ENCODE measurements at places on chromosomes 16 and 17.

GRCh38 chr16:59146140-59146539, 412.0 kb upstream of the GOT2 start:
- DNase-seq = no peak

GRCh38 chr17:19380481-19381301, 2.4 kb downstream of the MAPK7 start:
- no peak for DNase-seq

DNA sequence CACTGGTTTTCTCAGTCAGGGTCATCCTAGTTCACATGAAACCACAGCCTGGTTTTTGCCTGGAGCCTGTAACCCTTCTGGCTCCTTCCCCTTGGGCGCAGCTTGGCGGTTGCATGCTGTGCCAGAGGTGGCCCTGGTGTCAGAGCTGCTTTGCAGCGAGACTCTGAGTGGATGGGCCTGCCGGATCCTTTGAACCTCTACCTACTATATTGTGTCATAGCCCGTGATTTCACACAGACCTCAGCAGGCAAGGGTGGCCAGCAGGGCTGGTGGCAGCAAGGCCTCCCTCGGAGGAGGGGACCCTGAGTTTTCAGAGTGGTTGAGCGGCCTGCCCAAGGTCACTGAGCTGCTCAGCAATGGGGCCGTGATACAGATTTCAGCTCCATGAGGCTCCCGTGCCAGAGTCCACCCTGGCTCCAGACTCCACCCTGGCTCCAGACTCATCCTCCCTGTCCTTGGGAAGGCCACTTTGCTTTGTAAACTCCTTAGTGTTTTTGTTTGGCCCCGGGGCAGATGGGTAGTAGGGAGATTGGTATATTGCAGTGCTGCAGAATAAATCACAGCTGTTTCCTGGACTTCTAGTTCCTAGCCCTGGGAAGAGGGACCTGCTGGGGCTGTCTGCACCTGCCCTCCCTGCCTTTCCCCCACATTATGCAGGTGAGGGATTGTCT, 9.7 kb downstream of the MPRIP start:
- DNase-seq = no peak

GRCh38 chr17:71792966-71793365, 327.9 kb upstream of the SOX9 start:
- no peak for DNase-seq

- no peak for DNase-seq
These were observed 18.5 kb upstream of the NTN1 start for GRCh38 chr17:9002606-9003354.

DNA sequence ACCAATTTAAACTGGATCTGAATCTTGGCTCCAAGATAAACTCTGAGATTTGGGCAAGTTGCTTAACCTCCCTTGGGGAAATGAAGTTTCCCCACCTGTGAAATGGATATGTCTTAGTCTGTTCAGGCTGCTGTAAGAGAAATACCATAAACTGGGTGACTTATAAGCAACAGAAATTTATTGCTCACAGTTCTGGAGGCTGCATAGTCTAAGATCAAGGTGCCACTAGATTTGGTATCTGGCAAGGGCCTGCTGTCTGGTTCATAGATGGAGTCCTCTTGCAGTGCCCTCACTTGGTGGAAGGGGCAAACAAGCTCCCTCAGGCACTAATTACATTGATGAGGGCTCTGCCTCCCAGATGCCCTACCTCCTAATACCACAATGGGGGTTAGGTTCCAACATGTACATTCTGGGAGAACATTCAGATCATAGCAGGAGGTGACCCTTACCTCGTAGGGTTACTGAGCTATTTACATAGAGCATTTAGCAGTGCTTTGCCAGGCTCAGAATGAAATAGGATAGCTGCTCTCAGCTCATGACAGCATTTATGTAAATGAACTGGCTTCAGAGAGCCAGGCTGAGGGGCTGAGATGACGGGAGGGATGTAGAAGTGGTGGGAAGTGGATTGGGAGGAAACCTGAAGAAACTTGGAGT, 83.9 kb downstream of the SPECC1 start:
- no peak for DNase-seq

- peak; percentile 91 for DNase-seq
These were observed 4.2 kb upstream of the ATXN7L3 start for GRCh38 chr17:44203731-44204440.

- DNase-seq = peak; percentile 52
These were observed 955 bp downstream of the ACLY start for GRCh38 chr17:41917679-41918313.

DNA sequence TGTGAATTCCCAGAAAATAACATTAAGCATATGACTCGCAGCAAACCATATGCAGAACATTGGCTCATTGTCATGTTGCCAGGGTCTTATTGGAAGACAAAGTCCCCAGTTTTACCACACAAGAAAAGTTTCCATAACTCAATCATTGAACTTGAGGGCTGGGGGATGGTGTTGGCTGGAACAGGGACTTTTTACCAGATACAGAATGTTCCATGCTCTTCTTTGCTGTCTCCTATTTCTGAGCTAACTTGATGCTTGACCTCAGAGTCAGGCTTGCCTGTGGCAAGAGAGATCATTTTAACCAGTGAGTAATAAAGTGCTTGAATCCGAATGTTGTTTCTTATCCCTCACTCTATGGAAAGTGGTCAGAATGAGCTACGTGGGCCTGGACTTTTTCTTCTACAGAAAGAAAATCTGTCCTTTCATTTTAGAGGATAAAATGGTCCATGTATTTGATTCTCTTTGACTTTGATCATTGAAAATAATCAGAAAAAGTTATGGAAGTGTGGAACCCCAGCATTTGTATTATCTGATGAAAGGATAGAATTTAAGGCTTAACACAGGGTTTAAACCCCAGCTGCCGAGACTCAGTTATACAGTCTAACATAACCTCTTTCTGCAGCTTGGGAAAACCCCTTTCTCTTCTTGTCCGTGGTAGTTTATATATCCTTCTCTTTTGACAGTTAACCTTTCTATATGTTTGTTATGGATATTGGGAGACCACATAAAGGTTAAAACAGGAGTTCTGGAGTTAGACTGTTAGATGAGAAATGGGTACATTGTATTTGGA, 67.0 kb downstream of the TUBD1 start:
- DNase-seq = peak; percentile 34

GRCh38 chr17:45345554-45346215, 28.9 kb upstream of the MAP3K14 start:
- peak; percentile 98 for DNase-seq

GRCh38 chr17:31604936-31605335, 213.5 kb downstream of the RAB11FIP4 start:
- DNase-seq = no peak

- peak; percentile 22 for DNase-seq
These were observed 2.4 kb downstream of the ZNF267 start for GRCh38 chr16:31875928-31876547.

DNA sequence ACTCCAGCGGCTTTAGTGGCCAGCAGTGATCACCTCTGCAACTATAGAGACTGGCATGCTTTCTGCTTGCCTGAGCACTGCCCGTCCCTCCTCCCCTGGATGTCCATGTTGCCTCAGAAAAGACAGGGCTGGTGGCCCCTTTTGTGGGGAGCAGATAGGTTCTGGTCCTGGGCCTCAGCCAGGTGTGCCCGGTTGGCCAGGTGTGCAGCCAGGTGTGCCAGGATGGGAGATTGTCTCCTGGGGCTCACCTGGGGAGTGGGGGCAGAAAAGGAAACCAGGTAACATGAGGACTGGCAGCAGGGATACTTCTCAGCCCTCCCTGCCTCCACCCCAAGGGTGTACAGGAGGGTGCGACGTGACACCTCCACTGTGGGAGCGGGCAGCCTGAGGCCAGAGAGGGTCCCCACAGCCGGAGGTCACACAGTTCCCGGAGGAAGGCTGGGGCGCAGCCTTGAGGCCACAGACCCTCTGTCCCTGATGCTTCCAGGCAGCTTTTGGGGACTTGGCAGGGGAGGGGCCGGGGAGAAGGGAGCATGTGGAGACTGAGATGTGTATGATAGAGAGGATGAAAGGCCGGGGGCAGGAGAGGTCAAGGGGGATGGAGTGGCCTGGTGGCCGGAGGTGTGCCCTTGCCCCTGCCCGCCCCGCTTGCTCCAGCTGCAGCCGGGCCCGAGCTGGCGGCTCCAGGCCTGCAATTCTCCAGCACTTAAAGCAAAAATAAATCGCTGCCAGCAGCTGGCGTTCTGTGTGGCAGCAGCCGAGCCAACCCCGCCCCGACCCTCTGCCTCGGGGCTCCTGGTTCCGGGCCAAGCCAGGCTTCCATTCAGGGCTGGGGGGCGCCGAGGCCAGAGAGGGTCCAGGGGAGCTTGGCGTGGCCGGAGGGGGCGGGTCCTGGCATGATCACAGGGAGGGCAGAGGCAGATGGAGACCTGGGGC, 6.7 kb downstream of the KCNJ12 start:
- DNase-seq = no peak

DNA sequence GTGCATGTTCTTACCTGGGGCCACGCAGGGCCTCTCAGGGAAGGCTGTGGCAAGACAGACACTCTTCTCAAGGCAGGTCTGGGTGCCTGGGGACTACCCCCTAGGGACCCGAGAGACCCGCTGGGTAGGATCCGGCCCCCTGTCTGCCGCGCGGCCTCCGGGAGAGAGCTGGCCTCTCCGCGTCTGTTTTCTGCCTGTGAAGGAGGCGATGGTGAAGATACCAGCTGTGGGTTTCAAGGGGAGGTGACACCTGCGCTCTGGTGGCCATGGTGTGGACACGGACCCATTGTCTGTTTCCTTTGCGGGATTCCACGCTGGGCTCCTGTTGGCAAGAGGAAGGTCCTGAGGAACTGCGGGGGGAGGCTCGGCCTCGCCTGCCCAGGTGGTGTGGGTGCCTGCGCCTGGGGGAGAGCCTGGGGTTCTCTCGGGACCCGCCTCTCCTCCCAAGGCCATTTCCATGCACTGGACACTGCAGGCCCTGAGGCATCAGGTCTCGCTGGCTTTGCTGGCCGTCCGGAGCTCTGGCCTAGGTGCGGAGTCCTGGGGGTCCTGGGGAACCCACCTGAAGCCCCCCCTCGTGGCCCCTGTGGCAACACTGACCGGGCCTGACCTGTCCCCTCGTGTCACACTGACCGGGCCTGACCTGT, 12.2 kb upstream of the METRNL start:
- no peak for DNase-seq

DNA sequence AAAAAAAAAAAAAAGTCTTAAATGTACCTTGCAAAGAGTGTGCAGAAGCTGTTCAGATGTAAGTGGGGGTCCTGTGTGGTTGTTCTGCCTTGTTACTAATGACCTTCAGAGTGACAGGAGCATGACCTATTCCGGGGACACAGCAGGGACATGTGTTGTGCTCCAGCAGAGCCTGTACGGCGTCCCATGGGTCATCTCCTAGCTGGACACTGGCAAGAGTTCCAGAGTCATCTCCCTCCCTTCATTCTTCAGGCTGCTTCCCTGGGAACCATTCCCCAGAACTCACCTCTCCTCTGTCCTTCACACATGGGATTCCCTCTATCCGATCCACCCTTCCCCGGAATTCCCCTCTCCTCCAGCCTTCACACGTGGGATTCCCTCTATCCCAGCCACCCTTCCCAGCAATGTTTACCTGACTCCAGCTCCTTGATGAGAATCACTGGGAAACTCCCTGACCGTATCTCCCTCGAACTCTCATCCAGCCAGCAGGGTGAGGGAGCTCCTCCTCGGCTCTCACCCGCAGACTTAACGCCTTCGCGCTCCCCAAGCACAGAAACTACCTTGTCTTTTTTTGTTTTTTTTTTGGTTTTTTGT, 85.8 kb downstream of the MRM3 start:
- no peak for DNase-seq

DNA sequence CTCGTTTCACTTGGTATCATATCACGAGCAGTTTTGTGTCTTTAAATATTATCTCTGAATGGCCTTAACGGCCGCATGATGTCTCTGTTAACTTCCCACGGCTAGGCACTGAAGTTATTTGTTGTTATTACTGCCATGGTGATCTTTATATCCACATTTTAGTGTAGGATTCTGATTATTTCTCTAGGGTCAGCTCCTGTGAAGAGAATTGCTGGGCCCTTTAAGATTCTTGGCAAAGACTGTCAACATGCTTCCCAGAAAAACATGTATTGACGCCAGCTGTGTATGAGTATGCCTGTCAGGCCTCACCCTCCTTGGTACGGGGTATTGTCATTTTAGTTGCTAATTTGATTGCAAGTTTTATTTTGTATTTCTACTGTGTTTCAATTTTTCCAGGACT, 263.5 kb downstream of the SNX29 start:
- no peak for DNase-seq

DNA sequence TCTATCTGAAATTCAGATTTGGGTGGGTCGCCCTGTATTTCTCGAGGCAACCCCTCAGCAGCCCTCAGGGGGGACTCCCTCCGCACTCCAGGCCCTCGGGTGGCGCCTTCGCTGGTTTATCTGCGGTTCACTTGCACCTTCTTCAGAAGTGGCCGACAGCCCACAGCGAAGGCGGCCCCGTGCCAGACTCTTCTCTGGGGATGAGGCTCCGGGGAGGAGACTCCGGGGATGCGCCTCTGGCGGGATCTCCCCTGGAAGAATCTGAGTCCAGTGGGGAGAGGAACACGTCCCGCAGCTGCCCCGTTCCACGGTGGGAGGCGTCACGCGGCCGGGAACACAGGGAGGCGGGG, 63.9 kb upstream of the DNAJA2 start:
- no peak for DNase-seq

- no peak for DNase-seq
These were observed 31.6 kb upstream of the BCAS3 start for GRCh38 chr17:60645918-60646523.

GRCh38 chr17:55272711-55273578, 8.2 kb downstream of the HLF start:
- DNase-seq = no peak
